Stimulated activated memory B cell treated with anti-CD40 and anti-IgM and Interleukin-4, amounts not matched to agents 10 μg/mL and 1 μg/mL and 100 μg/mL, for 72 hours (primary cell): ENCODE measurements at places on chromosomes 3 and 15.

DNA sequence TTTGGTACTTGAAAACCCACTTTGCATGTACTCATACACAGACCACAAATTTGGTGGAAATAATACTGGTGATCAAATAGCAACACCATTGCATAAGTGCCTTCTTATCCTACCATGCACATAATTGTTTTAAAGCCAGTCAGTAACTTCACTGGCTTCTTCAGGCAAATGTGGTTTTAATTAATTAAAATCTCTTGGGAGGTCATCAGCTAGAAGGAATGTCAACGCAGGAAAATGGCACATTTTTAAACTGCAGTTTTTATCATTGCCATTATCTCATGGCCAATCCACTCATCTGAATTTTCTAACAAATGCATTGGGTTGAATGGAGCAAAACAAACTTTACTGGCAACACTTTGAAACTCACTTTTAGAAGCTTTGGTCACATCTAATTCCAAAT lies 105.7 kb upstream of the ZPLD1 start:
- no peak for ATAC-seq

DNA sequence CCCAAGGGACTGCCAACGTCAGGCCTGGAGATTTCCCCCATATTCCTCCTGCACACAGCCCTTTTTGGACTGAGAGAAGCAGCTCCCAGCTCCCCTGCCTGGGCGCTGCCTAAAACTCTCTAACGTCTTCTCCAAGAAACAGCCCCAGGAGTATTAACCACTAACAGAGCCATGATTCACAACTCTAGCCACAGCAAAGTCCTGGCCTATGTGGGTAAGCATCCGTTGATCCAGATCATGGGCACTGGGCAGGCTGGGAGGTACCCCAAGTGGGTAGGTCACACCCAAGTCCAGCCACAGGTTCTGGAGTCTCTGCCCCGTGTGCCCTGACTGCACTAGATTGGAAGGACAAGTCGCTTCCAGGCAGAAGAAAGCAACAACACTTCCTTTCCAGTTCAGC lies 31.9 kb downstream of the NBEAL2 start:
- no peak for ATAC-seq

- no peak for ATAC-seq
Observed at GRCh38 chr15:65525622-65526021, 4.6 kb upstream of the HACD3 start.

DNA sequence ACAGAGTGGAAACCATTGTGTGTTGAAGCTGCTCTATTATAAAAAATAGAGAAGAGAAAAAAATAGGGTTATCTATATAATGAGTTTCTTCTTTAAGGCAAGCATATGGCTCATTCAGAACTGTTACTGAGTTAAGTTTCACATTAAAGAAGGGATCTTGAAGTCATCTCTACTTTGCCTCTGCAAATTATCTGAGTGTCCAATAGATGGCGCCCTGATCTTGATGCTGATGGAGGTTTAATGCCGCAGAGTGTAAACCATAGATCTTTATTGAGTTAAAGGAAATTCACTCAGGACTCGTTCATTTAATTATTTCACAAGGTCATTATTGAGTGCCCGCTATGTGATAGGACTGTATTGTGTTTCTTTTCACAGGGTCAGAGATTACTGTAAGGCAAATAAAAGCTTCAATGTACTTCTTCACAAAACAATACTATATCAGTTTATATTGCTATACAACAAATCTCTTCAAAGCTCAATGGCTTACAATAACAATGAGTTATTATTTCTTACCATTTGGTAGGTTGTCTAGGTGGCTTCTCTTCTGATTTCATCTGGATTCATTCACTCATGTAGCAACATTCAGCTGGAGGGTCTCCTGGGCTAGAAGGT lies 171.4 kb downstream of the NSUN3 start:
- no peak for ATAC-seq

DNA sequence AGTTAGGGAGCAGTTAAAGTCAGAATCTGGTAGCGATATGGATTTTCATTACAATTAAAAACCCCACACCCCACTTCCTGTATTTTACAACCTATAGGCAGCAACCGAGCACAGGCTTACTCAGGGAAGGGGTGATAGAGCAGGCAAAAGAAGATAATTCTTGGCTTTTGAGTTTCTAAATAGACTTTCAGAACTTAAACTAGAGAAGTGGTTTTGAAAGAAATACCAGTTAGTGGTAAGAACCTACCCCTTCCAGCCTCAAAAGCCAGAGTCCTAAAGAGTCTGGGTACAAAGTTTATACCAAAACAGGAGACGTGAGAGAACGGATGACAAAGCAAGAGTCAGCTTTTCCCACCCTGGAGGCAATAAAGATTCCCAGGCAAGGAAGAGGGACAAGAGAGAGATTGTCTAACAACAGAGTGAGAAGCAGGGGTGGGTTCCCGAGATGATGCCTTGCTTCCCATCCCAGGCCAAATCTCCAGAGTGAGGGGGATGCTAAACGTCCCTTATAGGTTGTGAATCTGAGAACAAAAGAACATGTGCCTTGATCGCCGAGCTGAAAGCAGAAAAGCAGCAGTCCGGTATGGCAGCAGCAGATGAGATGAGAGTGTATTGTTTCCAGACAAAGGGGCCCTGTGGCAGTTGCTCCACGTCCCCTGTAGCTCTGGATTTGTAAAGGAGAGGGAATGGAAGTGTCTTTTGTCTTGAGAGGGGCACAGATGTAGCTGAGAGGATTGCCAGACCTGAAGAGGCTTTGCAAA lies 36.8 kb downstream of the KLHL6 start:
- ATAC-seq: no peak

GRCh38 chr15:81302701-81303109 lies 21.2 kb downstream of the STARD5 start:
- peak; percentile 78 for ATAC-seq

DNA sequence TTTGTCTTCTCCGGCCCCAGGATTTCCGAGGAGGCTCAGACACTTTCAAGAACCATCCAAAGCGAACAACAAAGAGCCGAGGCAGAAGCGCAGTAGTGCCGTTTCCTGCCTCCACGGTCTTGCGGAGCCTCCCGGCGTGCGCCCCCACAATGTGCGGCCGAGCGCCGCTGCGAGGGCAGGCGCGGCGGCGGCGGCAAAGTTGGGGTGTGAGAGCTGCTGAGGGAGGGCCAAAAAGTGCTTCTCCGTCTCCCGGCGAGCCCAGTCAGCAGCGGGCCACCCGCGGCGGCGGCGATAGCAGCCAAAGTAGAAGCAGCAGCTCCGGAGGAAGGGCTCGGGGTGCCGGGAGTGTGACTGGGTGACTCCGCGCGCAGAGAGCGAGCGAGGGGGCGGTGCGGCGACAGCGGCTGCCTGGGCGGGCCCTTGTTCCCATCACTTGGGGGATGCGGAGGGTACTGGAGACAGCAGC lies 749.1 kb downstream of the ROBO1 start:
- peak; percentile 54 for ATAC-seq

- ATAC-seq: no peak
Observed at GRCh38 chr3:149604125-149604875, 53.5 kb downstream of the WWTR1 start.

DNA sequence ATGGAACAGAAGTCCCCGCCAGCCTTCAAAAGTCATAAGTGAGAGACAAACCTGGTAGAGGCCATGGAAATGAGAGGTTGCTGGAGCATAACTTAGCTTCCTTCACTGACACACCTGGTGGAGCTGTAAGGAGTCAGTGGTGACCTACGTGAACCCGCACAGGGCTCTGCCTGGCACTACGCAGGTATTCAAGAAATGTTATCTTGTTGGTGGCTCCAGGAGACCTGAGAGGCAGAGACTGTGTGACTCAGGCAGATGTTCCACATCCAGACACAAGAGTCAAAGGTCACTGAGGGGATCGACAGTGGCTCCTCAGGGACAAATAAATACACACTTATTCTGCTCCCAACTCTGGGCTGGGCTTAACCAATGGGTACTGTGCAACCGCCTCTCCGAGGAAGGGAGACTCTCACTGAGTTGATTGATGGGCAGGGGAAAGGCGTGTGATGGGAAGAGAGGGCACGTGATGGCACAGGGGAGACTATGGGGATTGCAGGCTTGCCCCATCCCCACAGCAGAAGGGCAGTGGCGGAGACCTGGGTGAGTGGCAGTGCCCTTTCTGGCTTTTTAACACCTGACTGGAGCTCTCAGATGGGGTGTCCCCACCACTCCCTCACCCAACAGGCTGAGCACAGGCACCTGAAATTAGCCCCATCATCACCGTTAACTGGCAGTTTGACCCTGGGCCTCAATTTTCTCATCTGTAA lies 111.7 kb upstream of the SMAD3 start:
- ATAC-seq: no peak

DNA sequence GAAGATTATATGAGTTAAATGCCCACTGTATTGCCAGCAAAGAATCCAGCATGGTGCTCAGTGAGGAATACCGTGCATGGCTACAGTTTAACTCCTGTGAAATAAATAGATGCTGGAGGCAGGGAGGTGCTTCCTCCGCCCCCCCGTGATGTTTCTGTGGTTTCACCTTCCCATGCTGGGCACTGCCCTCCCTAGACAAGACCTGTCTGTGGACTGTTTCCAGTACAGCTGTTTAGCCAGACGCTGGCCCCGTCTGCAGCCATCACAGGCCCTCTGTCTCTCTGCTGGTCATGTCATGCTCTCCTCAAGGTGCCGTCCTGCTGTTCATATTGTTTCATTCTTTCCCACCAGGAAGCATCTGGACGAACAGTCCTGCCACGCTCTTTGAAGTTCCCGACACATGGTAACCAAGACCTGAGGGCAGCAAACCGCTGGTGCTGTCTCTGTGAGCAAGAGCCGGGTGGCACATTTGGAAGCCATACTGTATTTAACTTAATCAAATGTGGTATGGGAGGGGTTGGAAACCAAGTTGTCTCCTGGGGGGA lies 31.4 kb downstream of the GOLGA8S start:
- no peak for ATAC-seq

GRCh38 chr15:31367730-31368344 lies 41.2 kb downstream of the KLF13 start:
- ATAC-seq: peak; percentile 60

DNA sequence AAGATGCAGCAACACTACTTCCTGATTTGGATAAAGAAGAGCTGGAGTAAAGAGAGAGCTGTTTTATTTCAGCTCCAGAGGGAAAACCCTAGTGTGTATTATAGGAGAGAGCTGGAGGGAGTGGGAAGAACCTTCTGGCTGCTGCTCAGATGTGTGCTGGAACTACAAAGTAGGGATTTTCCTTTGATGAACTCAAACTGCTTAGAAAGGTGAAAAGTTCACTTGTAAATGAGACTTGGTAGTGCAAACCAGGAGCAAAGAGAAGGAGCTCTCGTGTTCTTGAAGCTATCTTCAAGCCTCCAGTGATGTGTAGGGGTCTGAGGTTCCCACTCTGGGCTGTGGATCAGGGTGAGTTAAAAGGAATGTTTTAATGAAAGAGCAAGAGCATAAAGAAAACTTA lies 110.4 kb downstream of the EDEM1 start:
- ATAC-seq: no peak

GRCh38 chr15:48388910-48389309 lies 57.7 kb downstream of the DUT start:
- no peak for ATAC-seq

DNA sequence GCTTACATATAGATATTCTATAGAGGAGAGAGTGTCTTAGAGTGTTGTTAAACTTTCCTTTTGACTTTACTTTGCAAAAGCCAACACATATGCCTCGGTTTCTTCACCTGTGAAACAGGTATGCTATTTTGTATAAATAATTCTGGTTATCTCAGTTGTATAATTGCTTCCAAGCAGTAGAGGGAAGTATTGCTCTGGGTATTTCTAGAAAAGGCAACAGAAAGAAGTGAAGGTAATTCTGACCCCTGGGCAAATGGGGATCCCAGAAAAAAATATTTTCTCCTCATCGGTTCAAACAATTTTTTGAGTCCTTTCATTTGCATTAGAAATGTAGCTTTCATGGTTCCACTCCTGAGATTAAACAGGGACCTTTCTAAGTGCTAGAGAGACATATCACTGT lies 216.5 kb upstream of the SEMA6D start:
- no peak for ATAC-seq

GRCh38 chr3:155356594-155357370 lies 63.3 kb upstream of the STRIT1 start:
- no peak for ATAC-seq

GRCh38 chr3:58063022-58063815 lies 55.0 kb downstream of the FLNB start:
- ATAC-seq: no peak

DNA sequence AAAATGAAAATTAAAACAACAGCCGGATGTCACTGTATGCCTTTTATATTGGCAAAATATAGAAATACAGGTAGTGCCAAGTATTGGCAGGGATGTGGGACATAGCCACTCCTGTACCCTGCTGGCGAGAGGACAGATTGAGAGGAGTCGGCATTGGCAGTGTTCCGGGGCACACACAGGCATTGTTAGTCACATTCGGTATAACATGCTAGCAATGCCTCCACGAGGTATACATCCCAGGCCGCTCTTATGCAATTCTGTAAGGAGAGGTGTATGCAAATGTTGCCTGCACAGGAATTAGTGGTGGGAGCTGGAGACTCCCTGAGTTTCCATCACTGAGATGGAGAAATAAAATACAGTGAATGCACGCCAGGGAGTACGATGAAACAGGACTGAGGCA lies 99.4 kb upstream of the DLG1 start:
- ATAC-seq: no peak

- no peak for ATAC-seq
Observed at GRCh38 chr15:43483297-43484128, 9.4 kb downstream of the TP53BP1 start.

DNA sequence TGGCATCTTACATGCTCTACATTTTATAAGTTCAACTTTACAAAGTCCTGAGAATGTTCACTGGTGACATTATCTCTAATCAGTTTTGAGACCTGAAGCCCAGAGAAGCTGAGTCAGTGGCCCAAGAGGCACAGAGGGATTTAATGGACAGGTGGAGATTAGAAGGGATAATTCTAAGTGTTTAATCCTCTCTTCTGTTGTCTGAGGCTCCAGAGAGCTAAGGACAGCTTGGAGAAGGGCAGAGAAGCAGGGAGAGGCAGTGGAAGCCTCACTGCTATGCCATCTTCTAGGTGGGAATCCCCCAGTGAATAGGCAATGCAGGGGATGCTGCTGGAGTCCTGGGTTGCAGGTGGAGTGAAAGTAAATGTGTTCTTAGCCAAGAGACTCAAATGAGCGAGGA lies 369.4 kb upstream of the SLCO3A1 start:
- no peak for ATAC-seq

DNA sequence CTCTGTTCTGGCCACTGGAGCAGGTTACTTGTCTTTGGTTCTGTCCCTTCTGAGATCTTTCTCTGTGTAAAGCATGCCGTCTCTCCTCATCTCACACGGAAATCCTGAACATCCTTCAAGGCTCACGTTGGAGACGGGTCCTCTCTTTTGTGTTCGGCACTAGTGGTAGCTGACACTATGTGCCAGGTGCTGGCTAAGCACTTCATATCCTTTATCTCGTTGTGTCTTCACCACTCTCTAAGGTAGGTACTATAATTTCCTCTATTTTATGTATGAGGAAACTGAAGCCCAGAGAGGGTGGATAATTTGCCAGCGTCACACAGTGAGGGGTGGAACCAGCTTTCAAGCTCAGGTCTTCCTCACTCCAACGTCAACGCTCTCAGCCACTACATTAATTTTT lies 1.2 kb downstream of the IFT122 start:
- no peak for ATAC-seq
